Gastroesophageal sphincter (tissue), 4 donors: ENCODE measurements at places on chromosomes 2 and 18.
A peak's percentile ranks its signal among the peaks of the same experiment; 100 is the strongest.

DNA sequence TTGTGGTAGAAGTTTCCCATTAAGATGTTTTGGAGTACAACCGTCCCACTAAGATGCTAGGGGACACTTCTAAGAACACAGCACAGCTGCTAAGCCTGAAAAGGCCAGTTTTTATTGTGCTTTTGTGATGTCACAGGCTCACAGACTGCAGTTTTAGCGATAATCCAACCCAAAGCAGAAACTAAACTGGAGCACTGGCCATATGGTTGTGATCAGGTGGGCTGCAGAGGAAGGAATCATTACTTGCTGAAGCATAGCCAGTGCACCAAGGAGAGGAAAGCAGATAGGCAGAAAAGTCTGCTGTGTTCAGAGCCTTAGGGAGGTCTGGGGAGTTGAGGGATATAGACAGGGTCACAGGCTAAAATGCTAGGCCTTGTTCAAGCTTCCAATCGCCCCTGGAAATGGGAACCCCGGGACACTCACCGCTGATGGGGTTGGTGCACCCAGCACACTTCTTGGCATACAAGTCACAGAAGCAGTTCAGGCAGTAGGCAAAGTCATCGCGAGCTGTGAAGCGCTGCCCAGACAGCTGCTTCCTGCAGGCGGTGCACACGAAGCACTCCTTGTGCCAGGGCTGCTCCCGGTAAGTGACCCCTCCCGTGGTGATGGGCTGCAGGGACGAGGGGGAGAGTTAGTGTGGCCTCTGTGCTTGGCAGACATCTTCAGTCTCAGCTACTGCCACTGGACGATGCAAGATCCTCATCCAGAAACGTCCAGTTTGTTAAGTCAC, 25.7 kb downstream of the C2orf49 start:
- ATAC-seq: no peak

DNA sequence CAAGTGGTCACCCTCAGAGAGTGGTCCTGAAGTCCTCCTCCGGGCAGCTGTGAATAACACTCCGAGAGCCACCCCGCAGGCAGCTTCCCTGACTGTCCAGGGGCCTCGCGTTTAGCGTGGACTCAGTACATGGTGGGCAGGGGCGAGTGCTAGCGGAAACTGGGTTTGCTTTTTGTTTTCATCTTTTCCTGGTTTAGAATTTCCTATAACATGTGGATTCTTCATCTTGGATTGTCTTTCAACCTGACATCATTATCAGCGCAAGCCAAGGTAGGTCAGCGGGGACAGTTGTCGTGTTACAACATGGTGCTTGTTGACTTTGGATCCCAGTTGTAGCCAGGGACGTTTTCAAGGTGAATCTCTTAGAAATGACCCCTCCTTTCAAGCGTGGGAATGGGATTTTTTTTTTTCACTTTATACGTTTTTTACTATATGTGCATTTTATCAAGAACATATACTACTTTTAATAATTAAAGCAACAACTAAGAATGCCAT, 20.9 kb downstream of the RMC1 start:
- no peak for ATAC-seq

- no peak for ATAC-seq
Measured at GRCh38 chr2:103437161-103437560, 675.3 kb downstream of the TMEM182 start.

DNA sequence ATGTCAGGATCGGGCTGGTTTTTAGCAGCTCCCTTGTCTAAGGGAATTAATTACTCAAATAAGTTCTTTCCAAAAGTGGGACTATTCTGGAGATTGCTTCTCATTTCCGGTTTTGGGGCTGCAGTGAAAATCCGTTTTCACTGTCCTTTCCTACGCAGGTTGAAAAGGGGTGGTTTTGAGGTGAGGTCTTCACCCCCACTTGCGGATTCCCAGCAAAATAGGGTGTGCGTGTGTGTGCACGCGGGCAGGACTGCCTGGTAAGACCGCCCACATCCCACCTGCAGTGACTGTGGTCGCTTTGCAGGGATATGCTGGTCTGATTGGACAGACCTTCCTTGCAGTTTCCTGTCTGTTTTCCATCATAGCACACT, 472 bp upstream of the PLEKHM3 start:
- peak; percentile 6 for ATAC-seq

GRCh38 chr2:217731805-217732204, 271.0 kb downstream of the TNS1 start:
- ATAC-seq: no peak
